ENCODE measurements at places on chromosomes 3 and 15.

DNA sequence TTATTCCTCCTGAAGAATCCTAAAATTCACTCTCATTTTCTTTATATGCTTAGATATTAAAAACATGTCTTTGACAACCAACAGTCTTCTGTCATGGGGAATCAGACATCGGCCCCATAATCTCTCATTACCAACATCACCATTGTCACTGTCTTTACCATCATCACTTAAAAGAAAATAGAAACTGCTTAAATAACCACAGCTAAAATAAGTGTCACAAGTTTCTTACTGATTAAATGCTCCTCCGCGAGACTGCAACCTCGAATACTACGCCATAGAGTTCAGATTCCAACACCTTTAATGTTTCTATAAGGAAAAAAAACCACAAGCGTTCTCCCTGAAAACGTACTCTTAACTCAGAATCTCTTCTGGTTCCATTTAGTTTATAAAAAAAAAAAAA is 977.5 kb upstream of the CFAP20DC start:
- no peak for DNase-seq

- DNase-seq, result no peak
Measured at GRCh38 chr3:107644631-107645030, 121.9 kb downstream of the BBX start.

DNA sequence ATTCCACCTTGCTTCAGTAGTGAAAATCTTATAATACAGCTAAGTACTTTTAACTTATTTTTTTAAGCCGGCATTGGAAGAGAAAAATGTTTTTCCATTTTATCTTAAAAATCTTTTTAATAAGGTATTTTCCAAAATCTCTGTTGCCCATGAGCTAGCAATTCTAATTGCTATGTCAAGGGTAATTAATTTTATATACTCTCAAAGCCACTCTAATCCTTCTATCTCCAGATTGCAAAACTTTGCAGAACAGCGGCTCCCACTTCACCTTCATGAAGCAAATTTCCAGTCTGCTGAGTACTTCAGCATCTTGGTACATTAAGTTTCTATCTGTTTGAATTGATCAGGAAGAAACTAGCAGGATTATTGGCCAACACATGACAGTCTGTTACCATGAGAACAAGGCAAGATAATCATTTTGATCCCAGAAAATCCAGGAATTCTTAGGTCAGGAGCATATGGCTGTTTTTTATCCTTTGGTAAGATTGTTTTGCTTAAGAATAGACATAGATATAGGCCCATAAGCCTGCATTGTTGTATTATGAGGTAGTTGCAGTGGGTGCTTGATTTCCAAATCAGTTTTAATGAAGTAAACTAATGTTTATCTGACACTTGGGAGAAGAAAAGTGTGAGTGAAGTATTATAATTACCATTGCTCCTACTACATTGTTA is 6.0 kb downstream of the TIPARP start:
- no peak for DNase-seq

- no peak for DNase-seq
Measured at GRCh38 chr15:72280751-72281150, 8.4 kb upstream of the PARP6 start.

DNA sequence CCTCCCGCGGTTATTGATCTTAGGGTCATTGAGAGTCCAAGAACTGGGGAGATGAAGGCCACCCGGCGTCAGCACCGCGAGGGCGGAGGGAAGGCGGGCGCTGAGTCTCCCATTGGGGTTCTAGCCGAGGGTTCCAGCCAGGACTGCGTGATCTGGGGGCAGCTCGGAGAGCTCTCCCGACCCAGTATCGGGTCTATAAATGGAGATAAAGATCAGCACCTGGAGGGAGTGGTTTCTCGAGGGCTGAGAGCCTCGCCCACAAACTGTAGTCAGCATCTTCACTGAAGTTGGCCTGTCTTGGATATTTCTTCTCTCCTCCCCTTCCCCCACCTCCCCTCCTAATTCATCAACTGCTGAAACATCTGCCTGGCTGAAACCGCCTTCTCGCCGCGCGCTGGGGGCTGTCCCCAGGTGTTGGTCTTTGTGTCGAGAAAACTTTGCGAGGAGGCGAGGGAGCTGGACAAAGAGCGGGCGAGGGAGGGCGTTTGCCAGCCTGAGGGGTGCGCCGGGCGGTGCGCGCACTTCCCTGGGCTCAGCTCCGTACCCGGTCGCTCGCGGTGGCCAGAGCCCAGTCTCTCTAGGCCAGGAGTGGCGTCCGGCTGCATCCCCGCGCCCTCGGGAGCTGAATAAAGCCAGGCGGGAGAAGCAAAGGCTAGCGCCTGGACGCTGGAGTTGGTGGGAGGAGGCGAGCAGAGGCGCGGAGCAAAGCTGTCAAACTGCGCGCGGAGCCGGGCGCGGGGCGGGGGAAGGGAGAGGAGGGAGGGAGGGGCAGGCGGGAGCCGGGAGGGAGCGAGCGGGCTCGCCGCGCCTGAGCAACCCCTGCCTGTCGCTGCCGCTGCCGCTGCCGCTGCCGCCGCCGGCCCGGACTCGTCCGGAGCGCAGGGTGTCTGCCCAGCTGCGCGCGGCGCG is at the start of gene ST8SIA2:
TSS of gene ST8SIA2 (plus strand) at position 811 of the 909 bp plus-strand sequence. CDS start 184 bp downstream, outside the sequence.
- no peak for DNase-seq

- no peak for DNase-seq
Measured at GRCh38 chr15:89912674-89913396, at the start of gene ARPIN. Gene ARPIN, minus strand, starts transcription at chr15:89912952. Its CDS starts 117 bp downstream, at chr15:89912835.

- no peak for DNase-seq
Measured at GRCh38 chr3:14200841-14201240, 22.2 kb downstream of the LSM3 start.

DNA sequence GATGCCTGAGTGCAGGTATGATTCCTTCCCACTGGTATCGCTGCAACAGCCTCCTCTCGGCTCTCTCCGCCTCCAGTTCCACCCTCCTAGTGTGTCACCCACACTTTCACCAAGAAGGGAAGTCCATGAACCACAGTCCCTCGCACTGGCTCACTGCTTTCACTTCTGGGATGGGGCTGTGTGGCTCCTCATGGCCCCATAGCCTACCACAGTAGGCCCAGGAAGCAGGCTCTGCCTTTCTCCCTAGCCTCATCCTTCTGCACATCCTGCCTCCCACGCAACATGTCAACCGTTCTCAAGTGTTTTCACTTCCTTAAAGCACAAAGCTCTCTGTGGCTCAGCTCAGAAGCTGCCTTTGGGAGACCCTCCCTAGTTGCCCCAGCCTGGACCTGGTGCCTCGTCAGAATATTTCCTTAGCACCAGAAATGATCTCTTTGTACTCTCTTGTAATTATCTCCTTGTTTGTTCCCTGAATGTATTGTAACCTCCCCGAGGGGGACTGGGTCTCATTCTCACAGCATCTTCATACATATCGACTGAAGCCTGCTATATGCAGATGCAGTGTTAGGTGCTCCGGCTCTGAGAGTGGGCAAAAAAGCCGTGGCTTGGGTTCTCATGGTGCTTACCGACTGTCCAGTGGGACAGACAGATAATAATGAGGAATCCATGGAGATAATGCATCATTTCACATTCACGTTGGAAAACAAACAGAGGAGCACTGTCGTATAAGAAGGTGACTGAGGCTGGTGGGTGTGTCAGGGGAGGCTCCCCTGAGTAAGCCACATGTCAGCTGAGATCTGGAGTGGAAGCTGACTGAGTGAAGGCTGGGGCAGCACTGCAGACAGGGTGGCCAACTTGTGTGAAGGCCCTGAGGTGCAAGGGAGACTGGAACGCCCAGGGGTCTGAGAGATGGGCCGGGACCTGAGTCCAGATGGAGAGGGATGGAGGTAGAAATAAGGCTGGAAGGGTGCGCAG is 107.1 kb downstream of the DGKG start:
- no peak for DNase-seq

DNA sequence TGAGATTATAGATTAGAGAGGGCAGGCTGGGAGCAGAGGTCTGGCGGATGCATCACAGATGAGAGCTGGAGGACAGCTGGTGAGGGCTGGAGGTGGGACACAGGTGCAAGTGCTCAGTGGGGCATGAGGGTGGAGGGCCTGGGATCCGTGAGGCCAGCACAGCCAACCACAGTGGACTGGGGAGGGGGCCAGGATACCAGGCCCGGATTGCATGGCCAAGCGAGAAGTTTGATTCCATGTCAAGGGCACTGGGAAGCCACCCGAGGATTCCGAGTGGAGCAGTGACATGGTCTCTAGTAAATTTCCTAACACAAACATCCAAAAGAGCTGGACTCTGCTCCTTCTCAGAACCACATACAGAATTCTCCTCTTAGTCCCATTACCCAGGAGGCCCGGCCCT is 44.0 kb upstream of the SLC41A3 start:
- DNase-seq, result peak; percentile 44

GRCh38 chr15:38294126-38294525 is 41.5 kb downstream of the SPRED1 start:
- no peak for DNase-seq

GRCh38 chr3:132519914-132520313 is 77.2 kb upstream of the ACKR4 start:
- no peak for DNase-seq

DNA sequence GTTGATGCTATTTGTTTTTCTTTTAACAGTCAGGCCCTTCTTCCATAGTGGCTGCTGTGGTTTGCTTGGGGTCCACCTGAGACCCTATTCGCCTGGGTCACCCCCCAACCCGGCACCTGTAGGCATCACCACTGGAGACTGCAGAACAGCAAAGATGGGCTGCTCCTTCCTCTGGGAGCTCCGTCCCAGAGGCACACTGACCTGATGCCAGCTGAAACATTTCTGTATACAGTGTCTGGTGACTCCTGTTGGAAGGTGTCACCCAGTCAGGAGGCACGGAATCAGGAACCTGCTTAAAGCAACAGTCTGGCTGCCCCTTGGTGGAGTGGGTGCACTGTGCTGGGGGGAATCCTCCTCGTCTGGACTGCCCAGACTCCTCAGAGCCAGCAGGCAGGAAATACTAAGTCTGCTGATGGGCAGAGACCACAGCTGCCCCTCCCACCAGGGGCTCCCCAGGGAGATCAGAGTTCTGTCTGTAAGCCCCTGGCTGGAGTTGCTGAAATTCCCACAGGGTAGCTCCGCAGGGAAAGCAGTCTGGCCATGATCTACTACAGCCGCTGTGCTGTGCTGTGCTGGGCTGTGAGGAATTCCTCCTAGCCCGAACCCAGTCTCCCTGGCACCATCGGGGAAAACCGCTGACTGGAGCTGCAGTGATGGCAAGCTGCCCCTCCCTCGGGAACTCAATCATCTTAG is 248.2 kb downstream of the TBC1D5 start:
- no peak for DNase-seq

DNA sequence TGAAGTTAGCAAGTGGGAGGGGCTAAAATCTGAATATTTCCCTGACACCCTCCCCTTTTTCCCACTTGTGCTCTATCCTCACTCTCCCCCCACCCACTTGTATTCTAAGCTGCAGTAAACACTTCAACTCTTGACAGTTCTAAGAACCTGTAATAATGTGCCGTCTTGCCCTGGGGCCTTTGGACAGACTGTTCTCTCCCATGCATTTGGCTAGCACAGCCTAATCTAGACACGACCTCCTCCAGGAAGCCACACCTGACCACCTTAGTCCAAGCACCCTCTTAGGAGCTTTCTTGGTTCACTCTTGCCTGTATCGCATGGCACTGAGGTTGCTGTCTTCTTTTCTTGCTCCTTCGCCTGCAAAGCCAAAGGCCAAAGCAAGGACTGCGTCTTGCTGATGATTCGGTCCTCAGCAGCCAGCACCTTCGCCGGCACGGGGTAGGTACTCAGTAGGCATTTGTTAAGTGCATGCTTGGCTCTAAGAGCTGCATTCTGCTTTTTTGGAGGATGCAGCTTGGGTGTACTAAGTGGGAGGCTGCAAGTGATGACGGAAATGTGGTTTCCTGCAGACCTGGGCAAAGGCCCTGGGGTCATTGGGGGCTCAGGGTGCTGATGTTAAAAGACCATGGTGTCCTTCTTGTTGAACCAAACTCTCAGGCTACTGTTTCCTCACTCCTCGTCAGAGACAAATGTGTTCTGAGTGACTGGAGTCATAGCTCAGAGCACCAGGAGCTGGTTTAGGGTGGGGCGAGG is 2.0 kb upstream of the ZNF710 start:
- no peak for DNase-seq

- no peak for DNase-seq
Measured at GRCh38 chr15:68790242-68790575, 30.5 kb downstream of the ANP32A start.

- DNase-seq, result no peak
Measured at GRCh38 chr15:55800216-55800615, 57.3 kb upstream of the PRTG start.

GRCh38 chr3:9401986-9402385 is 4.6 kb downstream of the SETD5 start:
- no peak for DNase-seq

- no peak for DNase-seq
Measured at GRCh38 chr3:7015683-7016440, 154.9 kb downstream of the GRM7 start.

- DNase-seq, result no peak
Measured at GRCh38 chr3:117885011-117885441, 1149.6 kb downstream of the IGSF11 start.

DNA sequence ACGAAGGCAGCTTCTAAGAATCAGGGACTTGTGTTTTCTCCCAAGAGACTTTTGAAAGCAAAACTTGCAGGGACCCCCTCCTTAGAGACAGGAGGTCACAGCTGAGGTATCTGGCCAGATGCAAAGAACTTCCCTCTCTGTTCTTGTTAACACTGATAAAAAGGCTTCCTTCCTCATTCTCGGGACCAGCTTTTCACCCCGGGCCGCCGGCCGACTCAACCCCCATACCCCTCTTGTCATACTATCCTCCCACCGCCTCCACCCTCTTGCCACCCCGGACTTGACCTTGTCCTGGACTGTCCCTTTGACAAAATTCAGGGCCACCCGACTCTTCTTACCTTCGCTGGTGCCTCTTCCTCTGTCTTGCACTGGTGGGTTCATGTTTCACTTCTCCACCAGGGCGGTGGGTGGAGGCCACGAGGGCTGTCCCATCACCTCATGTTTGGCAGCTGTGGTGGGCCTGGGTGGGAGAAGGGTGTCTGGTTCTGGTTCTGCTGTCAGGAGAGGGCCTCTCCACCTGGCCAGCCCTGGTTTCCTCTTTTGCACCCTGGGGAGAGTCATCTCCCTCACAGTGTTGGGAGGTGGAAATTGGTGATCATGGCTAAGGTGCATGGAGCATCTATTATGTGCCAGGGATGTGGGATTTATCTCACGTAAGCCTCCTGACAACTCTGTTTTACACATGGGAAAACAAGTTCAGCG is 32.5 kb downstream of the BHLHE40 start:
- DNase-seq, result no peak

Data from vagina (tissue), 2 donors.